ENCODE measurements at places on chromosomes 1 and 21.

DNA sequence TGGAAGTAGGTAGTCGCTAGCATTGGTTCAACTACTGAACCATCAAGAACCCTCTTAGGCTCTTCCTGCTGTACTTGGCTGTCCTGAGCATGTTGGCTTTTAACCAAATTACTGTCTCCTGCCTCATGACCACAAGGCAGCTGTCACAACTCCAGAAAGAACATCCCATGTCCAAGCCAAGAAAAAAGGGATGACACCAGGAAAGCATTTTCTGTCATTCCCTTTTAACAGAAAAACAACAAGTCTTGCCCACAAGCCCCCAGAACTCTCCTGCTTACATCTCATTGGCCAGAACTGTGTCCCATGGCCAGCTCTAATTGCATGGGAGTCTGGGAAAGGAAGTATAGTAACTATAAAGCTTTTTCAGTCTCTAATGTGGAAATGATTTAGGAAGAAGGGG is 2.4 kb upstream of the RNU5D-1 start:
- no peak for ATAC-seq

GRCh38 chr1:230069796-230070195 is 2.8 kb downstream of the GALNT2 start:
- no peak for ATAC-seq

- peak; percentile 84 for ATAC-seq
Measured at GRCh38 chr1:202144402-202145067, at the start of gene ARL8A. TSS of gene ARL8A (minus strand) at chr1:202144737. CDS start at chr1:202144572, 165 bp downstream.

DNA sequence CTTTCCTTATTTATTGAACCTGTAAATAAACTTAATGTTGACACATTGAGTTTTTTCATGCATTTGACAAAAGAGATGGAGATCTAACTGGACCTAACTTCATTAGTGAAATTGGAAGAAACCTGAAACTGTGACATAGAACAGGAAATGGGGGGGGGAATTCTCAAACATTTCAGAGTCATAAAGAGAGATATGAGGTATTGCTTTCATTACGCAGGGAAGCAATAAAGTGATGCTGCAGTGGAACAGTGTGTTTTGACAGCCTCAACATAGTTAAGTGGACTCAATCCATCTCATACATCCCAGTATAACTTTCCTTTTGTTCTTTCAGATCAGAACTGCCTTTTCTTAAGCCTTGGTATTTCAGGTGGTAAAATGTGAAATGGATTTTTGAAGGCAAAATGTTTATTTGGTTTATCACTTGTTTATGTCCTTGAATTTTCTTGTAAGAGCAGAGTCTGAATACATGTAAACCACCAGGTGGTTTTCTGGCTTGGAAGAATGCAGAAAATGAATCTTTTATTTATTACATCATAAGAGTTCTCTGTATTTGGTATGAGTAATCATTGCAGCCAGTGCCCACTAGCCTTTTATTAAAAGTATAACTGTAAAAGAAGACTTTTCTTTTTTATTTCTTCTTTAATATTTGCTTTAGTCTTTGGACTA is 132.5 kb downstream of the ZNF326 start:
- no peak for ATAC-seq

DNA sequence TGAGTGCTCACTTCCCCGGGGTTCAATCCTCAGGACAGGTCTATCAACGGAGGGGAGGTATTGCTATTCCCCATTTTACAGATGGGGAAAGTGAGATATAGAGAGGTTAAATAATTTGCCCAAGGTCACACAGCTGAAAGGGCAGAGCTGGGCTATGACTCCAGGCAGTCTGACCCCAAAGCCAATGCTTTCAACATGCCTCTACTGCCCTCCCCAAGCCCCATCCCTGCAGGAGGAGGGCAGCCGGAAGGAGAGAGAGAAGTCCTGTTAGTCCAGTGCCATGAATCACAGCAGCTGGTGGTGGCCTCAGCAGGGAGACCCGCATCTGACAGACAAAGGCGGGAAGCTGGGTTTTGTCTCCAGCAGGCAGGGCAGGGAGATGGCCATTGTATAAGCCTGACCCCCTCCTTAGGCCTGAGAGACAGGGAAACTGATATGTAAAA is 20.0 kb upstream of the CLIC4 start:
- no peak for ATAC-seq

GRCh38 chr1:48619539-48619938 is 147.5 kb upstream of the SPATA6 start:
- no peak for ATAC-seq

GRCh38 chr1:55682198-55682597 is 467.0 kb upstream of the USP24 start:
- ATAC-seq = no peak

GRCh38 chr1:186892936-186893335 is 64.2 kb downstream of the PLA2G4A start:
- ATAC-seq = no peak

DNA sequence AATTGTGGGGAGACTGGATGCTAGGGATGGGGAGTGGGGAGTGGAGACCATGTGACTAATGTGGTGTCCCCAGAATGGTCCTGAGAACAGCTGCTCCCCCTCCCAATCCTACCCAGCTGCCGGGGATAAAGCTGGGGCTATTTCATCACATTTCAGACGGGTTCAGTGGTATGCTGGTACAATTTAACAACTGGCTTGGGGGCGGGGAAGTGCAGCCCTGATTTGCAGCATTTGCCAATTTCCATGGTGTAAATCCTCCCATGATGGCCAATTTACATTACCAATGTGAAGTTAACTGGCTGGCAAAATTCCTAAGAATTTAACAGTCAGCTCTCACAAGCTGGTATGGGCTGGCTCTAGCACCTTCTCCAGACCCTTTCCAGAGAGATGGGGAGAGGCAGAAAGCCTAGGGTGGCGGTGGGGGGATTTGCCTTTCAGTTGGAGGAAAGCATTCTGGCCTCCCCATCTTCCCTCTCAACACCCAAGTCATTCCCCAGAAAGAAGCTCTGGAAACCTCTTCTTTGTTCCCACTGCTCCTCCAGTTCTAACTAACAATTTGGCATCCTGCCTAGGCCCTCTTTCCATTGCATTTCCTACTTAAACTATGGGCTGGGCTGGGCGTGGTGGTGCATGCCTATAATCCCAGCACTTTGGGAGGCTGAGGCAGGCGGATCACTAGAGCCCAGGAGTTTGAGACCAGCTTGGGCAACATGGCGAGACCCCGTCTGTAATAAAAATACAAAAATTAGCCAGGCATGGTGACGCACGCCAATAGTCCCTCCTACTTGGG is 11.3 kb upstream of the ADGRB2 start:
- no peak for ATAC-seq

GRCh38 chr1:169138866-169139670 is 32.6 kb downstream of the ATP1B1 start:
- peak; percentile 80 for ATAC-seq

GRCh38 chr1:56535939-56536338 is 43.4 kb downstream of the PLPP3 start:
- ATAC-seq = no peak

GRCh38 chr1:39626646-39627045 is 12.8 kb downstream of the HEYL start:
- no peak for ATAC-seq

DNA sequence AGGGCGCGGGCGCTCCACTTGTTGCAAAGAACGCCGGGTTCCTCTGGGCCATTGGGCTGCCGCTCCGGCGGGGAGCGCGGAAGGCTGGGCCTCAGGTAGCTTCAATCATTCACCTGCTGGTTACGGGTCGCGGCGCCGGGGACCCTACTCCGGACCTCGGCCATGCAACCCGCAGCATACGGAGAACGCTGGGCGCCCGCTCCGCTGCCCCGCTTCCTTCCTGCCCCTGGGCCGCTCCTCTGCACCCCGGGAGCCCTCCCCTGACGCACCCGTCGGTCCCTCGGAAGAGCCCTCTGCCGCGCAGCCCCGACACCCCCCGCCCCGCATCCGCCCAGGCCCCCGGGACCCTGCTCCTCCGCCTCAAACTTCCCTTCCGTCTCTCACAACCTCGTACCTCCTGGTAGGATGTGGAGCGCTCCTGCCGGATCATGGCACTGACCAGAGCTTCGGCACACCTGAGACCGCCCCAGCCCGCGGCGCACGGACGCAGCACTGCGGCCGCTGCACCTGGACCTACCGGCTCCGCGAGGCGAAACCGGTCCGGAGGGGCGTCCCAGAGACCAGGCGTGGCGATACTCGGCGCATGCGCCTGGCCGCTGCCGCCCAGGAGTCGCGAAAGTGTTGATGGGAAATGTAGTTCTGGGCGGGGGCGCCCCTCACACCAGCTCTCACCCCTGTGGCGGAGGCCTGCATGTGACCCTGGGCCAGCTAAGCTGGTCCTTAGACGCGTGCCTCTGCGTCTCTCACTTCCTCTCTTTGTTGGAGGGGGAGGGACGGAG is at the start of gene PACC1:
Gene PACC1, minus strand, starts transcription at position 559 of the 779 bp plus-strand sequence. Its CDS starts 129 bp downstream, at position 430.
- peak; percentile 99 for ATAC-seq

DNA sequence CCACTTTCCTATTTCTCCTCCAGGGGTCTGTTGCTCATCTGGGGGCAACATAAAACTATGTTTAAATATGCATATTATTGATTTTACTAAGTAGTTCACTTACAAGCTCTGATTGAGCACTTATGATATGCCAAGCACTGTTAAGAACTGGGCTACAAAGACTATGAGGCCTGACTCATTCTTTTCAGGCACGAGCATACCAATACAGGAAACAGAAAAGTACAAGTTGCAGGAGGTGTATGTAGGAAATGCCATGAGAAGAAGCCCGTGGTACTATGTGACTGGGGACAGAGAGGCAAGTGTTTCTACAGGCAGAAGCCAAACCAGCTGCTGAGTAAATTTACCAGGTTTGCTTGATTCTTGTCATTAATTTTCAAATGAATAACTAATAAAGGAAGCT is 120.4 kb upstream of the PTGFR start:
- ATAC-seq = no peak

- ATAC-seq = no peak
Measured at GRCh38 chr21:34266351-34266750, 97.5 kb upstream of the KCNE2 start.

GRCh38 chr1:176183618-176184017 is 23.5 kb downstream of the COP1 start:
- ATAC-seq = no peak

DNA sequence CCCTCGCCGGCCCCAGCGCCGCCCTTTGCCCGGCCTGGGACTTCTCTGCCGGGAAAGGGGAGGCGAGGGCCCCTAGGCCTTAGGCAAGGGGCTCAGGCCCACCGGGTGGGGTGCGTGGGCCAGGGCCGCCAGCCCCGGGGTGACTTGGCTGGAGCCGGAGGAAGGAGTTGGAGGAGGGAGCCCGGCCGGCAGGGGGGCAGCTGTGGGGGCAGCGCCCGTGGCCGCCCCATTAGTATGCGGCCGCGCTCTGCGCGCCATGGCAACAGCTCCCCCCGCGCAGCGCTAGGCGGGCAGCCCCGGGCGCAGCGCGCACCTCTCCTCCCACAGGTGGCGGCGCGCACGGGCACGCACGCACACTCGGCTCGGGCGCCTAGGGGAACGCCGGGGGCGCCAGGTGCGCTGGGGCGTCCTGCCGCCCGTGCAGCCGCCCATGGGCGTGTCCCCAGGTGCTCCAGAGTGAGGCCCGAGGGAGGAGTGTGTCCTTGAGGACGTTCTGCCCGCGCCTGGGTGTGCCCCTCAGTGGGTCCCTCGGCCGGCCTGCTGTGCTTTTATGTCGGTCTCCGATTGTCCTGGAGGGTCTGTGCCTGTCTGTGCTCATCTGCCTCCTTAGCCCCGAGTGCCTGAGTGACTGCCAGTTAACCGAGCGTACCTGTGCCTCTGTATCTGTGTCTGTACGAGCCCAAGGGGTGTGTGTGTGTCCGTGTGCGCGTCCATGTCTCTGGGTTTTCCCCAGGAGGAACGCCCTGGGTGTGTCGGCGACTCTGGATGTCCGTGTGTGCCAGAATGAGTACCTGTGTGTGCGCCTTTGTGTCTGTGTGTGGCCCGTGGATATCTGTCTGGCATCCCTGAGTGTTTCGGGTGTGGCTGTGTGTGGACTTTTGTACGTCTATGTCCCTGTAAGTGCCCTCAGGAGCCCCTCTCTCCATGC is 38.2 kb upstream of the WASF2 start:
- peak; percentile 74 for ATAC-seq

- ATAC-seq = no peak
Measured at GRCh38 chr1:163361123-163361934, 39.6 kb downstream of the NUF2 start.

DNA sequence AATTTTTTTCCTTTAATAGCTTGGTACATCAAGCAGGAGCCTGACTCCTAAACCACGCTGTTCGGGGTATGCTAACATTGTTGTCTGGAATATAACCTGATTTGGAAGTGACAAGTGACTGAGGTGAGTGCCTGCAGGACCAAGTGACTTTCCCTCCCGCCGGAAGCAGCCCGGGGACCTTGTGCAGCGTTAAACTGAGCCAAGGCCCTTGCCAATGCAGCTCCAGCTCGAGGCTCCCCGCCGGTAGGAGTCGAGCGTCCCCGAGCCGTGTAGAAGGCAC is 716 bp upstream of the MTARC1 start:
- ATAC-seq = peak; percentile 46

- no peak for ATAC-seq
Measured at GRCh38 chr21:43712268-43712942, 6.5 kb upstream of the PDXK start.

GRCh38 chr21:31604591-31605190 is 54.8 kb upstream of the SOD1 start:
- ATAC-seq = peak; percentile 75

DNA sequence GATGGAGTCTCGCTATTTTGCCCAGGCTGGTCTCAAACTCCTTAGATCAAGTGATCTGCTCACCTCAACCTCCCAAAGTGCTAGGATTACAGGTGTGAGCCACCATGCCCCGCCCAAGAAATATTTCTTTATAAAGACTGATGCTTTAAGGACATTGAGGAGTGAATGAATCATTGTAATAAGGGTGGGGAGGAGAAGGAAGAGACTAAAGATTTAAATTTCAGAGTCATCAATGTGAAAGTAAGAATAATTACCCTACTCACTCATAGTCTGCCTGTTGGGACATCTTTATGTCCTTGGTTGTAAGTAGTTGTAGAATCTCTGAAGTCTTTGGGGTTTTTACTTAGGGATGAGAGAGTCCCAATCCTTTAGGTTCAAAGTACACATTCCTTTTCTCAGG is 7.3 kb downstream of the KDM1A start:
- no peak for ATAC-seq

DNA sequence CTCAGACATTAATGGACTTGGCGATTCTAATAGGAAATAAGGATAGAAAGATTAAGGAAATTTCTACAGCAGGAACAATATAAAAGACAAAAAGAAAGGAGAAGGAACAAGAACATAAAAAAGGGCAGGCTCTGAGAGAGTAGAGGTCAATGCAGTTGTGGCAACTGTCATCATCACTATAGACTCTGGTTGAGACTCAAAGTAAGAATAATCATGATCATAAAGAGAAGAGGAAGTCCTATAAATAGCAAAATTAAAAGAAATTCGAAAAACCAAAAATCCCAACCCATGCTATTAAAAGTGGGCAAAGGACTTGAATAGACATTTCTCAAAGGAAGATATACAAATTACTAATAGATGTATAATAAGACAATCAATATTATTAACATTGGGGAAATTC is 14.4 kb upstream of the XCL1 start:
- ATAC-seq = no peak

- ATAC-seq = no peak
Measured at GRCh38 chr1:27531959-27532685, 42.2 kb upstream of the WASF2 start.

All from stimulated activated memory B cell treated with anti-CD40 and anti-IgM and Interleukin-4, amounts not matched to agents 10 μg/mL and 1 μg/mL and 100 μg/mL, for 72 hours (primary cell).